Bronchial epithelial cell (primary cell): ENCODE measurements at places on chromosomes 2 and 18.

- no peak for DNase-seq
Measured at GRCh38 chr2:74695663-74696062, 41.6 kb downstream of the SEMA4F start.

GRCh38 chr2:157470321-157470720 is 26.4 kb upstream of the CYTIP start:
- no peak for DNase-seq

DNA sequence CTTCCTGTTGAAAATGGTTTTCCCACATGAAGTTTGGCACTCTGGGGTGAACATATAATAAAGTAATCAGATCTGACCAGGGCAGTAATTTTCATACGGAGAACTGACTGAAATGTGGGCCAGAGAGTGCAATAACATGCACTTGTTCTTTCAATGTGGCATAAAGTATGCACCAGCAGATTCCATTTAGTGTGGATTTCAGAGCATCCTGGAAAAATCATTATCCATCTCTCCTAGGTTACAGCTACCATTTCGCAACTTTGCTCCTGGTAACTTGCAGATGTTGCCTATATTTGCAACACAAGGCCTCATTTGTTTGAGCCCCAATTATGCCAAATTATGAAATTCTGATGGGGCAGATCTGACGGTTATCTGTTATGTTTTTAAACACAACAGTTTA is 55.4 kb downstream of the COLEC12 start:
- DNase-seq = no peak

- no peak for DNase-seq
Measured at GRCh38 chr2:106996171-106996769, 110.3 kb upstream of the ST6GAL2 start.

- no peak for DNase-seq
Measured at GRCh38 chr18:77524909-77525308, 275.3 kb downstream of the GALR1 start.

DNA sequence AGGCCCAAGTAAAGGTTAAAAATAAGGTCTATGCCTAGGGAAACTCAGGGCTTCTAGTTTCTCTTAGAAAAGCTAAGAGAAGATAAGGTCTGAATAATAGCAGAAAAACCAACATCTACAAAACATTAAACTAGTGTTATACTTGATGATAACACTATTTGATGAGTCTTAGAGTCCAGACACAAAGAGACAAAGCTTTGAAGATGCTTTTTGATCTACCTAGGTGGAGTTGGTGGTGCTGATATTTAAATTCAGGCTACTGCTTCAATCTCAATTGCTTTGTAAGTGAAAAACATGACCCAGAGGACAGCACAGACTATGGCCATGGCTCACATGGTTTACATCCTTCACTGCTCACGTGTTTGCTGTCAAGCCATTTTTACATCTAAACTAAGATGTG is 11.7 kb upstream of the MFF start:
- no peak for DNase-seq
